Trophoblast cell (in vitro differentiated cells and primary cell): ENCODE measurements at places on chromosomes 6 and 20.

DNA sequence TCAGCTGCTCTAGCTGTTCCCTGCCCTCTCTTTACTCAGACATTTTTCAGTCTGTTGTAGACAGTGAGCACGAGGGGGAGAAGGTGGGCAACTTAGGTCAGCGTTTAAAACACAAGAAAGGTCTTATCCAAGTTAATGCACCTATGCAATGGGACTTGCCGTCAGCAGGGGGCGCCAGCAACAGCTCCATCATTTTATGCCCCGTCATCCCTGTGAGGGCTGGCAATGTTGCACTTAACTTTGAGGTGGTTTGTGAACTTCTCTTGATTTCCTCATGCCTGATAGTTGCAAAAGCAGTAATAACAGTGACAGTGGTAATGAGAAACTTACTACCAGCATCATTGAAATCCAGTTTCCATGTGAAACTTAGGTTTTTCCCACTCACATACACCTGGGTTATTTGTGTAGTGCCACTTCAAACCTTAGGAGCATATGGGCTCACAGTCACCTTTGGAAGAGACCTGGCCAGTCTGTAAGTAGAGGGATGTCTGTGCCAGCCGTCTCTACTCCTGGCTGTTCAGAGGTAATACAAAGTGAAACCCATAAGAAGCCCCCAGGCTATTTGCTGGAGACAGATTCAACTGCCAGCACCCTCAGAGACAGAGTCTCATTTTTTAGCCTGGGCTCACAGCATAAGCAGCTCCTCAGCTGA lies 44.9 kb upstream of the ID1 start:
- no peak overlapping the region for H3K4me3 ChIP-seq
- peaks cover 48% of the 10 kb centered on the region for H3K36me3 ChIP-seq
- peak; percentile 97 for DNase-seq
- no peaks in the 10 kb centered on the region for H3K27me3 ChIP-seq
- H3K4me1 ChIP-seq, result peaks cover 23% of the 10 kb centered on the region
- H3K27ac ChIP-seq, result peak overlapping the region; percentile 48

GRCh38 chr20:24341781-24342180 lies 127.6 kb upstream of the SYNDIG1 start:
- no peak for DNase-seq
- H3K36me3 ChIP-seq, result no peaks in the 10 kb centered on the region
- H3K4me1 ChIP-seq, result peaks cover 1% of the 10 kb centered on the region
- no peak overlapping the region for H3K27ac ChIP-seq
- H3K27me3 ChIP-seq, result no peaks in the 10 kb centered on the region

DNA sequence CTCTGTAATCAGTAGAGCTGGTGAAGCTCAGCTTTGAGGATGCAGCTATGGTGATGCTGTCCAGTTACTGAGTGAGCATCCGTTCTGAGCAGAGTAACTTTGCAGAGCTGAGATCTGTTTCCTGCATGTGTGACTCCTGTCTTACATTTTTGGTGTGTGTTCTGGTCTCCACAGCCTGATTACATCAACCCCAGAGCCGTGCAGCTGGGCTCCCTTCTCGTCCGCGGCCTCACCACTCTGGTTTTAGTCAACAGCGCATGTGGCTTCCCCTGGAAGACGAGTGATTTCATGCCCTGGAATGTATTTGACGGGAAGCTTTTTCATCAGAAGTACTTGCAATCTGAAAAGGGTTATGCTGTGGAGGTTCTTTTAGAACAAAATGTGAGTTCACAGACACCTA lies 81.6 kb downstream of the FAM120B start:
- no peak overlapping the region for H3K4me3 ChIP-seq
- H3K36me3 ChIP-seq, result peaks cover 25% of the 10 kb centered on the region
- H3K27ac ChIP-seq, result no peak overlapping the region

DNA sequence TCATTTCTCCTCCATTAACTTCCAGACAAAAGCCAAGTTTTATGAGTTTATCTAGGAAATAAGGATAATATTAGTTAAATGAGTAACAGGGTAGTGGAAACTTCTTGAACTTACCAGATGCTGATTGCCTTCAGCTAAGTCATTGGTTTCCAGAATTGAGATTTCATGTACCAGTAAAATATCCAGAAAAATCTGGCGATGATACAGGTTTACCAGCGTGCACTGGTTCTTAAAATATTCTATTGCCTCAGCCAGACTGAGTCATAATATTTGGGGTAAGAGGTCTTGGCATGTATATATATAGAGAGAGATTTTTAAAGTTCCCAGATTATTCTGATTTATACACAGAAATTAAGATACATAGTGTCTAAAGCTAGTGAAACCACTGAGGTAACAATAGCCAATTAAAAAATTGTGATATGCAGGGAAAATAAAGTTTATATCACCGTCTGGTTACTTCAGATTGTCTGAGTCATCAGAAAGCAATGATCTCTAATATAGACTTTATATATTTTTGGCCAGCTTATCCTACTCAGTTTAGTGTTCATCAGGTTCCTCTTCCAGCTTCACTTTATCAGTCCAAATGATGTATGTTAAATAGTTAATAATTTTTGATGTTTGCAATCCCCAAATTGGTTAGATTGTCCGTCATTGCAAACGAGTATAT lies 39.5 kb upstream of the SDHAF4 start:
- H3K36me3 ChIP-seq, result no peaks in the 10 kb centered on the region
- H3K27me3 ChIP-seq, result no peaks in the 10 kb centered on the region
- H3K4me1 ChIP-seq, result no peaks in the 10 kb centered on the region

DNA sequence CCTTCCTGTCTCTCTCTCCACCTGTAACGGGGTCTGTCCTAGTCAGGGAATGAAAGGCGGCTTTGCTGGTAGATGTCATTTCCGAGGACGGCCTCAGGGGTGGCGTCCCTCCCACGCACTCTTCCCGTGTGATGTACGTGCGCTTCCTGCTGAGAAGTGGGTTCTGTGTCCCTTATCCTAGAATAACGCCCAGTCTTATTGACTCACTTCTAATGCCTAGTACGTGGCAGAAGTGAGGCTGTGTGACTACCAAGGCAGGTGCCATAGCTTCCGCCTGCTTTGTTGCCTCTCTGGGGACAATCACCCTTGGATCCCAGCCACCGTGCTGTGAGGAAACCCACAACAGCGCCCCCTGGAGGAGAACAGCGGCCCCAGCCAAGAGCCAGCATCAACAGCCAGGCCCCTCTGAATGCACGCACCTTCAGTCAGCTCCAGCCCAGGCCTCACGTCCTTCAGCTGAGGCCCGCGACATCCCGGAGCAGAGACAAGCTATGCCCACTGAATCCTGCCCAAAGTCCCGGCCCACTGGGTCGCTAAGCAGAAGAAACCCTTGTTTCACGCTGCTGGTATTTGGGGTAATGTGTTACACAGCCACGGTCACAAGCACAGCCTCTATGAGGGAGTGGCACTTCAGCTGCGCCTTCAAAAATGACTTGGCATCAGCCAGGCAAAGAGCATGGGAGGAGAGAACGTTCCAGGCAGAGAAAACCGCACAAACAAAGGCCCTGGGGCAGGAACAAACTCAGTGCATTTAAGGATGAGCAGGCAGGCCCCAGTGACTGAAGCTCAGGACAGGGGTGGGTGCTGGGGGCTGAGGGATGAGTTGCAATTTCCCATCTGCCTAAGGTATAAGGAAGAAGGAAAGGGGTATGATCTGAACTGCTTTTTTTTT lies 224.2 kb downstream of the NFATC2 start:
- H3K36me3 ChIP-seq, result no peaks in the 10 kb centered on the region
- peak; percentile 48 for DNase-seq
- H3K27me3 ChIP-seq, result no peaks in the 10 kb centered on the region
- no peak overlapping the region for H3K27ac ChIP-seq
- H3K4me3 ChIP-seq, result no peak overlapping the region

DNA sequence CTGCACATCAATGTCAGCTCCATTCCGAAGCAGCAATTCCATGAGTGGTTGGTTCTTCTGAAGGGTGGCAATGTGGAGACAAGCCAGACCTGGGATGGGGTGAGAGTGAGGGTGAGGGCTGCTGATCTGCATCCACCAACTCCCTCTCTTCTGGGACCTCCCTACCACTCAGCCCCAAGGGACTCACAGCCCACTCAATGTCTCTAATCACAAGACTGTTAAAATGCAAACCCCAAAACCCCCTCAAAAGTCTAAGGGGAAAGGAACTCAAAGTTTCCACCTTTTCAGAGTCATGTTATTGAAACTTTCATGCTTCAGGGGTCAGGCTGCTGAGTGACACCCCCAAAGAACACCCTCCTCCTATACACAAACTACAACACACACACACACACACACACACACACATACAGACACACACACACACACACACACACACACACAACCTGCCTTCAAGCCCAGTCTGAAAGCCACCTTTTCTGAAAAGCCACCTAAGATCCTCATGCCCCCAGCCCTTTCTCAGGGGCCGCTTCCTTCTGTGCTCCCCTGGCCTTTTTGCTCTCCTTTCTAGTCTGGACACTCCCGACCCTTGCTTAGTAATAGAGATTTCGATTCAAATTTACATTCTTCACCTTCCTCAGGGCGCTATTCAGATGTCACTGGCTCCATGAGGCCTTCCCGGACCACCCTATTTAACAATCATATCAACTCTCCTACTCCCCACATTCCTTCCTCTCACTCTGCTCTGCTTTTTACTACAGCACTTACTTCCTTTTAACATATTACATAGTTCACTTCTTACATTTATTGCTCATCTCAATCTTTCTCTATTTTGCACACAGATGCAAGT lies 3.3 kb upstream of the SLC35B2 start:
- H3K27ac ChIP-seq, result no peak overlapping the region
- peaks cover 25% of the 10 kb centered on the region for H3K36me3 ChIP-seq
- no peak for DNase-seq
- peaks cover 32% of the 10 kb centered on the region for H3K4me1 ChIP-seq
- H3K4me3 ChIP-seq, result no peak overlapping the region
- no peaks in the 10 kb centered on the region for H3K27me3 ChIP-seq

DNA sequence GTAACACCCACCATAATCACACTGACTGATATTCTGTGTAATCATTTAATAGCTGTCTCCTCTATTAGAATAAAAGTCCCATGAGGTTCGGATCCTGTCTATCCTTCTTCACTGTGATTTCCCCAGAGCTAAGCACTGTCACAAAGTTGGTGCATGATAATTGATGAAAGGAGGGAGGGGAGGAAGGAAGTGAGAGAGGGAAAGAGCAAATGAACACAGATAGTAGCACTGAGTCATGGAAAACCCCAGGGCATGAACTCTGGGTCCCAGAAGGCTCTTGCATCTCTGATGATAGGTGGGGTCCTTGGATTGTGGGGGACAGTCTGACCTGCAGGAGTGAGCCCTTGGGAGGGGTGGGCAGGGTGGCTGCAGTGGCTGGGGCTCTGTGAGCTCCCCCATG lies 294.1 kb downstream of the LRFN2 start:
- no peak overlapping the region for H3K27ac ChIP-seq
- no peaks in the 10 kb centered on the region for H3K36me3 ChIP-seq
- DNase-seq, result no peak
- no peak overlapping the region for H3K4me3 ChIP-seq

DNA sequence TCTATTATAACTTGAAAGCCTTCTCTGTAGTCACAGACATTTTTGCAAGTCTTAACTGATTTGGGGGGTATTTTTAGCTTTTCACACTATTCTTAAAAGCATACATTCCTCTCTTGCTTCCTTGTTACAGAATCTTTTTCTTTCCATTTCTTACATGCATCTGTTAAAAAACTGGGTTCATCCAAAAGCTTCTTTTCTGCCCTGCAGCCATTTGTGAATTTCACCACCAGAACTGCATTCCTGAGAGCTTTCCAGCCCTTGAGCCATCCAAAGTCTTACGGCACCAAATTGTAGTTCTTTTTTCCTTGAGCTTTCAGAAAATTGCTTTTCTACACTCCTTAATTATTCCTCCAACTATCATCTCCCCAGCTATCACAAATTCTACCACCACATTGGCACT lies 19.7 kb upstream of the GSTA4 start:
- H3K4me1 ChIP-seq, result peaks cover 16% of the 10 kb centered on the region
- DNase-seq, result peak; percentile 76
- peak overlapping the region; percentile 61 for H3K27ac ChIP-seq
- H3K4me3 ChIP-seq, result no peak overlapping the region
- no peaks in the 10 kb centered on the region for H3K27me3 ChIP-seq

DNA sequence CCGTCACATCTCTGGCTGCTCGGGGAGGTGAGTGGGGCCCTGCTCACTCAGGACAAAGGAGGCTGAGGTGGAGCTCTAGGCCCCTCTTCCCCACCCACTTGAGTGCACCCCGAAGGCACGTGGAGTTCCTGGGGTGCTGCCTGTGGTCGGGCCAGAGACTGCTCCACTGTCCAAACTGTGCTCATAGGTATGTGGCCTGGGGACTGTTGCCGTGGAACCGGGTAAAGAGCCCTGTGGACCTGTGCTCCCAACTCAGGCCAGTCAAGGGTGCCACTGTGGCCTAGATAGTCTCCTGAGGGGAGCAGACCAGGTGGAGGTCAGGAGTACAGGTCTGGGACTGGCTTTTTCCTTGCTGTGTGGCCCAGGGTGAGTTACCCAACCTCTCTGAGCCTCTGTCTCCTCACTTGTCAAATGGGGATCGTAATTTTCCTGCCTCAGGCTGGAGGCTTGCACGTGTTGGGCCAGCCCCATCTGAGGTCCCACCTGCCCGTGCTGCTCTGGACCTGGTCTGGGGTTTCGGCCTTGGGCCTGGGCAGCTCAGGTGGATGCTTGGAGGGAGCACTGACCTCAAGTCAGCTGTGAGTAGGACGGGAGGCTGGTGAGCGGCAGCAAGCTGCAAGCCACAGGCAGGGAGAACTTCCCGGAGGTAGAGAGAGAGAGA lies 12.4 kb upstream of the NPBWR2 start:
- no peaks in the 10 kb centered on the region for H3K36me3 ChIP-seq
- no peak overlapping the region for H3K27ac ChIP-seq
- H3K4me3 ChIP-seq, result no peak overlapping the region
- H3K27me3 ChIP-seq, result no peaks in the 10 kb centered on the region

DNA sequence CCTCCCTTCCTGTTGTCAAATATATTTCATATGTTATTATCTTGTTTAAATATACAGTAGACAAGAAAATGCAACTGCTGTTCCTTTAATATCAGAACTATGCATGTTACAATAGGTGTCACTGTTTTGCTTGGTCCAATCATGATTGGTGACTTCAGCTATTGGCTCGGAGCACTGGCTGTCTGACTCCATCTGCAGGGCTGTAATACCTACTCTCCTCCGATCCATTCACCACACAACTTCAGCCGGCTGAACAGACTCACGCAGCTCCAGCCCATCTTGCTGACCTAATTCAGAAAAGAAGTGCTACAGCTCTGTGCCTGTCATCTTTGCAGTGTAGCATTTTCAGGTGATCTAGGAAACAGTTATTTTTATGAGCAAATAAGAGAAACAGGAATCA lies at the start of gene BTBD3:
Gene BTBD3, plus strand, starts transcription at position 231 of the 400 bp plus-strand sequence. CDS start 383 bp downstream, outside the sequence.
- peaks cover 16% of the 10 kb centered on the region for H3K36me3 ChIP-seq
- no peak within 1 kb of the TSS for H3K4me3 ChIP-seq
- H3K27me3 ChIP-seq, result no peaks in the 10 kb centered on the region
- H3K27ac ChIP-seq, result no peak within 1 kb of the TSS
- H3K4me1 ChIP-seq, result peaks cover 2% of the 10 kb centered on the region
